ENCODE measurements at places on chromosomes 16 and 17.
A peak's percentile ranks its signal among the peaks of the same experiment; 100 is the strongest.

DNA sequence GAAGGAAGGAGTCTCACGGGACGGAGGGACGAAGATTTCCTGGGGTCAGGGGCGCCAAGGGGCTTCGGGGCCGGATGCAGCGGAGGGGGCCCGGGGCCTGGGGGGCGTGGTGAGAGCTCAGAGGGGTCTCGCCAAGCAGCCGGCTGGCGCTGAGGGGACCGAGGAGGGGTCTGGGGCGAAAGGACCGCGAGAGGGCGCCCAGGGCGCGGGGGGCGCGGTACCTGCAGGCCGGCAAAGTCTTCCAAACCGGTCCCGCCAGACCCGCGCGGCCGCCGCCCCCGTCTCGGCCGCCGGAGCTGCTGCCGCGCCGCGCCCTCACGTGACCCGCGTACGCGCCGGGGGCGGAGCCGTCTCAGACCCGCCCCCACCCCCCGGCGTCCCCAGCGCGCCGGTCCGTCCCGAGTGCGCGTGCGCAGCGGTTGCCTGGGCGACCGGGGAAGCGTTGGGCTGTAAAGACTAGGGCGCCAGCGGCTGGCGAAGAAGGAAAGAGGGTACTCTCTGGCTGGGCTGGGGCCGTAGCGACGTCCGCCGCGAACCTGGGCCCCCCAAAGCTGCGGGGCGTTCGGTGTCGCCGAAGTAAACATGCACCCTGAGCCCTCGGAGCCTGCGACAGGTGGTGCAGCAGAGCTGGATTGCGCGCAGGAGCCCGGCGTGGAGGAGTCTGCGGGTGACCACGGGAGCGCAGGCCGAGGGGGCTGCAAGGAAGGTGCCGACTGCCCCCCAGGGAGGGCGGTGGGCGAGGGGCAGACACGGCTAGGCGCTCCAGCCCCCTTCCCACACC lies at the start of the genes DNAAF1 and HSDL1:
DNAAF1 (plus strand) TSS at position 450 of the 781 bp plus-strand sequence; CDS start at position 583, 133 bp downstream.
HSDL1 (minus strand) TSS at position 319 of the 781 bp plus-strand sequence. CDS start 13,856 bp downstream, outside the sequence.
- DNase-seq, result peak; percentile 83

GRCh38 chr16:50393858-50394802 lies 25.3 kb upstream of the BRD7 start:
- DNase-seq, result no peak

DNA sequence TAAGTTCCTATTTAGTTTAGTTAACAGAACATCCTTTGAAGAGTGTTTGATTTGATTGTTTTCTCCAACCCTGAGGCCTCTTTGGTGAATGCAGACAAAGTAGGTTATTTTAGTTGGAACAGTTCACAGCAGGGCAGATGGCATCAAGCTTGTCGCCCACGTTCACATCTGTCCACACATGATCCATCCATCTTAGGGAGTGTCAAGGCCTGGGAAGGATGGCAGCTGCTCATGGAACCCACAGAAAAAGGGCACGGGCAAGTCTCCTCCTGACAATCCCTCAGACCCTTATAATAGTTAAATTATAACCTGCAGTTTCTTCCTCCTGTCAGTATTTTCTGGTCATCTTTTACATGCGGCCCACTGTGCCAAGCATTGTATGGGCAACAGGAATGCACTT lies 60.2 kb downstream of the KNOP1 start:
- DNase-seq, result no peak

GRCh38 chr17:61482467-61482866 lies 30.2 kb downstream of the TBX4 start:
- DNase-seq, result no peak

- no peak for DNase-seq
These were observed 136.5 kb downstream of the SKAP1 start for GRCh38 chr17:48293319-48294019.

Data from fibroblast of villous mesenchyme (primary cell).